ENCODE measurements at places on chromosomes 13 and 19. TPM values are rescaled to one million over a fixed set of nuclear protein-coding genes. Genes with fewer than 3 reads are reported as not detected.

- DNase-seq, result no peak
Measured at GRCh38 chr19:2974342-2975041, 2.9 kb upstream of the TLE6 start.

DNA sequence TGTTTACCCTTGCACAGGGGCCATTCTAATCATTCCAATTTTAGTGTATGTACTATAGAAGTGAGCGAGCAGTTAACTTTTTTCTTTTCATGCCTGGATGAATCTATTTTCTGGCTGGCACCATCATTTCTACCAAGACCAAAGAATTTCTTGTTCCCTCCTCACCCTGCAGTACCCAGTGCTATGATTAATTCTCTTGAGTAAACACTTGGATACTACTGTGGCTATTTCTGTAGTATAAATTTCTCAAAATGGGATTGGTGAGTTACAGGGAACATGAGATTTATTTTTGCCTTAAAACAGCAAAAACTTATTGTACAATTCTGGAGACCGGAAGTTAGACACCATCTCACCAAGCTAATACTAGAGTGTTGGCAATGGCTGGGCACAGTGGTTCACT is 7.6 kb downstream of the ZNF446 start:
- DNase-seq, result no peak

The CCDC8 gene
- total RNA-seq, result not detected

DNA sequence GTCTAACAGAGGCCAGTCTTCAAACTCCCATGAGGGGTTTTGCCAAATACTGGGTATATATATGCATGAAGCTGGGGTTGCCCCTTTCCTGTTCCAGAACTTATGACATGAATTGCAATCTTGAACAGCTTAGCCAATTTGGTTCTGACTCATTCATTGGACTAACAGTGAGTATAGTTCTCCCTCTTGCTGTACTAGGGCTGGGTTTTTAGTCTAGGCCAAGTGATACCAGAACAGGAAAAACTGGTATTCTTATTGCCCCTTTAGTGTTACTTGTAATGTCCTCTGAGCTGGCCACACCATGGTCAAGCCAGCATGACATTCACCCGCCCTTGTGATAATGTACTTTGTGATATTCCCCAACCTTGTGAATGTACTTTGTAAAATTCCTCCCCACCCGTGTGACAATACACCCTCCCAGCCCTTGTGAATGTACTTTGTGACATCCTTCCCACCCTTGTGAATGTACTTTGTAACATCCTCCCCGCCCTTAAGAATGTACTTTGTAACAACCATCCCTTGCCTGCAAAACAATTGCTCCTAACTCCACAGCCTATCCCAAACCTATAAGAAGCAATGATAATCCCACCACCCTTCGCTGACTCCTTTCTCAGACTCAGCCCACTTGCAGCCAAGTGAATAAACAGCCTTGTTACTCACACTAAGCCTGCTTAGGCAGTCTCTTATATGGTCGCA is 26.9 kb downstream of the ZNF846 start:
- no peak for DNase-seq

The MYH14 gene
- not detected for total RNA-seq

The FGF9 gene
- not detected for total RNA-seq

The PGLYRP1 gene
- total RNA-seq, result not detected

DNA sequence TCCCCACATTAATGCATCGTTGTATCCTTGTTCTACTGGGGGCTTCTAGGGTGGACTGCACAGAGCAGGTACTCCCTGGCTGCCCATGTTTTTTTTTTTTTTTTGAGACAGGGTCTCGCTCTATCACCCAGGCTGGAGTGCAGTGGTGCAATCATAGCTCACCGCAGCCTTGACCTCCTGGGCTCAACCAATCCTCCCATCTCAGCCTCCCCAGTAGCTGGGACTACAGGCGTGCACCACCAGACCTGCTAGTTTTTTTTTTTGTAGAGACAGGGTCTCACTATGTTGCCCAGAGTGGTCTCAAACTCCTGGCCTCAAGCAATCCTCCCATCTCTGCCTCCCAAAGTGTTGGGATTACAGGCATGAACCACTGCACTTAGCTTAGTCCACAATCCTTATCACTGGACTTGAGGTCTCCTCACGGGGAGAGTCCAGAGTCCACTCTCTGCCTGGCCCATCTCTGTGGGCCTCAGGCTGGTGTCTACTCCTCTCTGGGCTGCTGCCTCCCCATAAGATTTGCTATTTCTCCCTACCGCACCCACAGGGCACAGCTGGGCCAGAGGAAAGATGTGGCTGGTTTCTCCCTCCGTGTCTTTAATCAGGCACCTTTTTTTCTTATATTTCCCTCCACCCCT is 50.4 kb upstream of the CYP4F8 start:
- DNase-seq, result no peak

GRCh38 chr13:61408571-61408970 is 7.1 kb downstream of the PCDH20 start:
- DNase-seq, result no peak

GRCh38 chr13:39410096-39410901 is 192.7 kb downstream of the LHFPL6 start:
- DNase-seq, result no peak

The ADGRE3 gene
- not detected for total RNA-seq

The TSKS gene
- total RNA-seq, result not detected

The ZNF20 gene
- total RNA-seq, result 1.6 TPM

The GCDH gene
- total RNA-seq, result 27.2 TPM

- no peak for DNase-seq
Measured at GRCh38 chr13:70375718-70376117, 267.5 kb upstream of the KLHL1 start.

The PROZ gene
- total RNA-seq, result not detected

- DNase-seq, result no peak
Measured at GRCh38 chr13:27140060-27140459, 31.6 kb downstream of the USP12 start.

The RASIP1 gene
- total RNA-seq, result 0.20 TPM
